ENCODE measurements at places on chromosomes 2 and 18. TPM values are rescaled to one million over a fixed set of nuclear protein-coding genes. Genes with fewer than 3 reads are reported as not detected.

MAPK4 gene
- total RNA-seq, result not detected

DNA sequence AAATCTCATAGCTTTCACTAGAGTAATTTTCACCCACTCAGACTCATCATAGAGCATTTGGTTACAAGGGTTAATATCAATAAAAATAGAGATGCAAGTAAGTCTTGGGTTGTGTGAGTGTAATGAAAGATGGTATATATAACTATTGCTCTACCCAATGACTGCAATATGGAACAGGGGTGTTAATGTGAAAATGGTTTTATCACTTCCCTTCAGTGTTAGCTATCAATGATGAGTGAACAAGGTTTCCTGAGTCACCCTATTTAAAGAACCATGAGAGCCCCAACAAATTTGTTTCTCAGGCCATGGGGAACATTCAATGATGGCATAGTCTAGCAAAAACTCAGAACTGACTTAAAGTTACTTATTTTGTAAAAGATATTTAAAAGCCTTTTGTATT, 1133.6 kb upstream of the ZEB2 start:
- no peak overlapping the region for H3K4me3 ChIP-seq
- H3K27me3 ChIP-seq, result no peaks in the 10 kb centered on the region
- no peak for DNase-seq
- H3K4me1 ChIP-seq, result no peaks in the 10 kb centered on the region
- H3K36me3 ChIP-seq, result no peaks in the 10 kb centered on the region

- H3K36me3 ChIP-seq, result no peaks in the 10 kb centered on the region
- no peak overlapping the region for H3K4me3 ChIP-seq
- H3K4me1 ChIP-seq, result peaks cover 19% of the 10 kb centered on the region
- no peak overlapping the region for H3K27ac ChIP-seq
- DNase-seq, result no peak
These were observed 74.2 kb upstream of the KLF7 start for GRCh38 chr2:207239754-207240494.

DNA sequence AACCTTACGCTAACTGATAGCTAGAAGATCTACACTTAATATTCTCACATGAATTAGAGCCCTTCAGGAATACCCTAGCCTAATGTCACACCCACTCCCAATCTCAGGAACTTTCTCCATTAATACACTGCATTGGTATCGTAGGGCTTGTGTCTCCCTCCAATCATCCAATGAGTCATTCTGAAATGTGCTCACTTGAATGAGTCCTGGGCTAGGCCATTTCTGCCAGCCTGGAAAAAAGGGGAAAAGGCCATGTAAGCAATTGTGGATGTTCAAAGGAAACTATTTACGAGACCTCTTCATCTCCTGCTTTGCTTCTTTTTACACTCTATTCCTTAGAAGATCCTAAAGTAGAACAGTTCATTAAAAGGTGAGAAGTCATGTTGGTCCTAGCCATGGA, 18.8 kb downstream of the ZEB2 start:
- no peak for DNase-seq
- peaks cover 34% of the 10 kb centered on the region for H3K4me1 ChIP-seq
- no peak overlapping the region for H3K4me3 ChIP-seq
- no peaks in the 10 kb centered on the region for H3K27me3 ChIP-seq
- H3K36me3 ChIP-seq, result peaks cover 25% of the 10 kb centered on the region

IL1R1 gene
- 0.41 TPM for total RNA-seq

- no peaks in the 10 kb centered on the region for H3K27me3 ChIP-seq
- no peak overlapping the region for H3K4me3 ChIP-seq
- no peaks in the 10 kb centered on the region for H3K4me1 ChIP-seq
- DNase-seq, result no peak
These were observed 23.7 kb upstream of the ORC2 start for GRCh38 chr2:200987137-200987536.

DNA sequence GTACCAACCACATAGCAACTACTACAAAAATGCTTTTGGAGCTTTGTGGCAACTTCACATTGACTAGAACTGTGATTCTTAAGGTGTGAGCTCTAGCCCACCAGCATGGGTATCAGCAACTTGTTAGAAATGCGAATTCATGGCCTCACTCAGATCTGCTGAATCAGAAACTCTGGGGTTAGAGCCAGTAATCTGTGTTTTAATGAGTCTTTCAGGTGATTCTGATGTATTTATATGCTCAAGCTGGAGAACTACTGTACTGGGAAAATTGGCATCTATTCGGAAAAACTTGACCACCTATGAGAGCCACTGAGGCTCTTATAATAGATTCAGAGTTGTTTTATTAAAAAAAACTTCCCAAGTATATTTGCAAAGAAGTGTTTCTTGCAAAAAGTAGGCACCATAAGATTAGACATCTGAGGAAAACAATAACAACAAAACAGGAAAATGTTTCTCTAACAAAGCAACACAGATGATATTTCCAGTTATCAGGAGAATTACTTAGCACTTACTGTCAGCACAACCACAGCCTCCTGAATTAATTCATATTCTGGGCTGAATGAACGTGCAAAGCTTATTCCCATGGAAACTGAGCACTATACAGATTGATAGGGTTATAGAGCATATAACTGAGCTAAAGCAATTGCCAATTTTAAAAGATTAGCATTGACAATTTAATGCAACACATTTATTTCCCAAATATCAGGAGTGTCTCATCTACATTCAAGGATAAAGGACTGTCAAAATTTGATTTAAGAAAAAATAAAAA, 71.6 kb downstream of the NCKAP5 start:
- no peaks in the 10 kb centered on the region for H3K4me1 ChIP-seq
- H3K36me3 ChIP-seq, result no peaks in the 10 kb centered on the region
- no peak overlapping the region for H3K27ac ChIP-seq

ACVR1C gene
- total RNA-seq, result 1.2 TPM

GRCh38 chr2:84879584-84880394, 1.1 kb downstream of the TRABD2A start:
- H3K4me3 ChIP-seq, result peak overlapping the region; percentile 92
- peak overlapping the region; percentile 87 for H3K27ac ChIP-seq
- peak; percentile 41 for DNase-seq

CBLN2 gene
- total RNA-seq, result not detected

ASIC4 gene
- total RNA-seq, result not detected
